ENCODE measurements at places on chromosomes 2 and 18. TPM values are rescaled to one million over a fixed set of nuclear protein-coding genes. Genes with fewer than 3 reads are reported as not detected.
A peak's percentile ranks its signal among the peaks of the same experiment; 100 is the strongest.

GRCh38 chr2:12721566-12722446 is 5.1 kb downstream of the TRIB2 start:
- peaks cover 63% of the 10 kb centered on the region for H3K4me1 ChIP-seq
- DNase-seq: no peak
- peaks cover 38% of the 10 kb centered on the region for H3K36me3 ChIP-seq
- H3K27ac ChIP-seq: peak overlapping the region; percentile 43

GRCh38 chr2:201452922-201453643 is 1.5 kb downstream of the STRADB start:
- H3K36me3 ChIP-seq: peaks cover 5% of the 10 kb centered on the region
- peaks cover 38% of the 10 kb centered on the region for H3K4me1 ChIP-seq
- no peaks in the 10 kb centered on the region for H3K27me3 ChIP-seq
- H3K4me3 ChIP-seq: peak overlapping the region; percentile 75

The ITPRIPL1 gene
- 27.8 TPM for total RNA-seq

The NT5DC4 gene
- total RNA-seq: not detected

DNA sequence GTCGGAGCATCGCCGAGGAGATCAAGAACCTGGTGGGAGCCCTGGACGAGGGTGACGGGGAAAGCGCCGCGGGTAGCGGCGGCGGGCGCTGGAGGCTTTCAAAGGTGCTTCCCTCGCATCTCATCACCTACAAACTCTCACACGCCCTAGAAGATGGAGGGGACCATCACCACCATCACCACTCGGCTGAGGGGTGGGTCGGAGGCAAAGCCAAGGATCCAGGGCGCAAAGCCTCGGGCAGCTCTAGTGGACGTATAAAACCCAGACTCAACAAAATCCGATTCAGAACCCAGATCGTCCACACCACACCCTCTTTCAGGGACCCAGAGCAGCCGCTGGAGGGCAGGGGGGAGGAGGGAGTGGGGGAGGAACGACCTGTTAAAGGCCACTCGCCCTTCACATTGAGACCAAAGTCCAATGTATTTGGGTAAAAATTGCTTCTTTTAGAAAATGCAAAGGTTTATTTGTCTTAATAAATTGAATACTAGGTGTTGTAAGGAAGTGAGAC is 1.5 kb downstream of the SOWAHC start:
- no peaks in the 10 kb centered on the region for H3K36me3 ChIP-seq
- H3K27me3 ChIP-seq: peaks cover 23% of the 10 kb centered on the region
- H3K4me1 ChIP-seq: peaks cover 24% of the 10 kb centered on the region
- no peak overlapping the region for H3K4me3 ChIP-seq

The GPR45 gene
- not detected for total RNA-seq

DNA sequence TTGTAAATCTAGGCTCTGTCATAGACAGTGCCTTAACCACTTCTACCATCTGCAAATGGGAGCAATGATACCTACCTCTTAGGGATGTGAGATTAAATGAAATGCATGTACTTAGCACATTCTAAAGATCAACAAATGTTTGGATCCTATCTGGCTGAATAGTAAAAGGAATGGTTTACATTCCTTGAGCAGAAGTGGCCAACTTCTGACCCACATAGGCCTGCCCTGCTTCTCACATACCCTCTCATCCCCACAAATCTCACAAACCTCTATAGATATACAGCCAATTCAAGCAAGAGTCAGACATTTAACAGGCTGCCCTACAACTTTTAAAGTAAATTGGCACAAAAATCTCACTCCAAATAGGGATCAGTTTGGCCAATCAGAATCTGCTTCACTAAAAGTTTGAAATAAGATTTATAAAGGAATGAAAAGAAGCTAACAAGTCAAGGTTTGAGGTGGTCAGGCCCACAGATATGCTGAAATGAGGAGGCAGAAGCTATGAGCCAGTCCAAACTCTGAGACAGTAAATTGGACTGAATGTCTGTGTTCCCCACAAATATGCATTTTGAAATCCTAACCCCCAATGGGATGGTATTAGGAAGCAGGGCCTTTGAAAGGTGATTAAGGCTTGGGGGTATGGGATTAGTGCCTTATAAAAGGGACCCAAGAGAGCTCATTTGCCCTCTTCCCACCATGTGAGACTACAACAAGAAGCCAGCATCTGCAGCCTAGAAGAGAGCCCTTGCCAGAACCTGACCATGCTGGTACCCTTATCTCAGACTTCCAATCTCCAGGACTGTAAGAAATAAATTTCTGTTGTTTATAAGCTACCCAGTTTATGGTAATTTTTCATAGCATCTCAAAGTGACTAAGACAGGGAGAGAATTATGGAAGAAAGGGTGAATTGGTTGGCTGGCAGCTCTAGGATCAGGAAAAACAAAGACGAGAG is 227.8 kb upstream of the RBMS1 start:
- DNase-seq: no peak
- H3K4me3 ChIP-seq: no peak overlapping the region
- no peaks in the 10 kb centered on the region for H3K36me3 ChIP-seq
- H3K27me3 ChIP-seq: no peaks in the 10 kb centered on the region
- no peaks in the 10 kb centered on the region for H3K4me1 ChIP-seq

DNA sequence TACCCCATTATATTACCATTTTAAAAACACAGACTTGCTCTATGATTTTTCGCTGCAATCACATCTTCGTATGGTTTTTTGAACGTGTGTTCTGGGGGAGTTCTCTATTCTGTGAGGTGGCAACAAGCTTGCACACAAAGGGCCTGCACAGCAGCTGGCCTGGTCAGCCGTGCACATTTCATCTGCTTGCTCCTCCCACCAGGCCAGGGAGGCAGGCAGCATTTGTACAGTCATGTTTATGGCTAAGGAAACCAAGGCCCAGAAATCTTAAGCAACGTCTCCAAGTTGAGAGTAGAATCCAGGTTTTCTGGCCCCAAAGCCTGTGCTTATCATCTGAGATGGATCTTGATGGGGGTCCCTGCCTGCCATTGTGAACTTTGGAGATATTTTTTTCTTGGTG is 106.4 kb upstream of the SMIM21 start:
- H3K4me1 ChIP-seq: no peaks in the 10 kb centered on the region
- no peak for DNase-seq
- H3K4me3 ChIP-seq: no peak overlapping the region

The STK11IP gene
- 45.7 TPM for total RNA-seq

DNA sequence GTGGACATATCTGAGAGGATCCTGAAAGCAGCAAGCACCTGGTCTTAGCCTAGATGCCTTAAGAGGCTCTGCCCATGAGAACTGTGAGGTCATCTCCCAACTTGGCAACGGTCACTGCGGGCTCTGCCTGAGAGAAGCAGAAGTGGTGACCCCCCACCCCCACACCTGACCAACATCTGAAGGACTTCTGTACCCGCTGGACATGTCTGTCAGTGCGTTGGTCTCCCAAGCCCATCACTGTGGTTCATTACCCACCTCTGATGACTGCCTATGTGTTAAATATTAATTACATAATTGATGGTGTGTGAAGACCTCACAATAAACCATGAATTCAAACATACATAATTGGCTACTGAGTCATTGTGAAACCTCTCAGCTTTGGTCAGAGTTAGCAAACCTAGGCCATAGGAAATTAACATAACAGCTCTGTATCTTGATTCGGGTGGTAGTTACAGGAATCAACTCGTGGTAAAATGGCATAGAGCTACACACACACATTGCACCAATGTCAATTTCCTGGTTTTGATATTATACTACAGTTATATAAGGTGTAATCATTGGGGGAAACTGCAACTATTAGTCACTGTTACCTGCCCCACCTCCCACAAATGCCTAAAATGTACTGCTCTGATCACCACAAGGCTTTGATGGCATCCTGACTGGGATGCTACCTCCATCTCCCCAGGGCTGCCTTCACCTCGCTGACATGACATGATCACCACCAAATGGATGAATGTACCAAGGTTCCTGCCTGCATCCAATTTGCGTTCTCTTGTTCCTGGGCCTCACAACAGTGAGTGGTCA is 4.3 kb upstream of the GALNT1 start:
- no peak overlapping the region for H3K27ac ChIP-seq
- H3K36me3 ChIP-seq: no peaks in the 10 kb centered on the region
- DNase-seq: no peak
- H3K4me1 ChIP-seq: peaks cover 25% of the 10 kb centered on the region

DNA sequence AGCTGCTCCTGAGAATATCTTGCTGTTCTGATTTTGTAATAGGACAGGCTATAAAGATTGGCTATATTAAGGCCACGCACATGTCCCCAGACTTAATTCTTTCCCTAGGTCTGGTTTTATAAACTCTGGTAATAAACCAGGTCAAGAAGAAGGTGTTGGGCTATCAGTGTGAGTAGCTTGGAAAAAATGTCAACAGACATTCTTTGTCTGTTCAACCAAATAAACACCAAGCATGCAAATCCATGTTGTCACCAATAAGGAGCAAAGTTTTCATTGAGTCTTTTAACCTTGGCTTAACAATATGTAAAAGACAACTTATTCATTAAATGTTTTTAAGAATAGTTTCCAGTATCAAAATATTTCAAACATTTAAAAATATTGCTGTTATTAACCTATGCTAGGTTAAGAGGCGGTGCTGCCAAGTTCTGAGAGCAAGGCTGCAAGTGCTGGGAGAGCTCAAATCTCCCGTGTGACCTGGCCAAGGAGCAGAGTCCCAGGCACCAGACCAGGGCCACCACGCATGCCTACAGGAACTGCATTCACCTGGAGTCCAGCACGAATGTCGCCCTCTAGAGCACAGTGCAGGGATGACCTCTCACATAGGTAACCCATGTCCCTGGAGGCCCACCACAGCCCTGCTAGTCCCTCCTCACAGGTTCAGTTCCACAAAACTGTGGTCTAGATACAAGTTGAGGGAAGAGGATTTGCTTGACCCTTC is 120.5 kb upstream of the POU3F3 start:
- H3K27ac ChIP-seq: no peak overlapping the region
- H3K4me1 ChIP-seq: no peaks in the 10 kb centered on the region
- H3K36me3 ChIP-seq: no peaks in the 10 kb centered on the region
- H3K27me3 ChIP-seq: no peaks in the 10 kb centered on the region
- no peak overlapping the region for H3K4me3 ChIP-seq
- no peak for DNase-seq

DNA sequence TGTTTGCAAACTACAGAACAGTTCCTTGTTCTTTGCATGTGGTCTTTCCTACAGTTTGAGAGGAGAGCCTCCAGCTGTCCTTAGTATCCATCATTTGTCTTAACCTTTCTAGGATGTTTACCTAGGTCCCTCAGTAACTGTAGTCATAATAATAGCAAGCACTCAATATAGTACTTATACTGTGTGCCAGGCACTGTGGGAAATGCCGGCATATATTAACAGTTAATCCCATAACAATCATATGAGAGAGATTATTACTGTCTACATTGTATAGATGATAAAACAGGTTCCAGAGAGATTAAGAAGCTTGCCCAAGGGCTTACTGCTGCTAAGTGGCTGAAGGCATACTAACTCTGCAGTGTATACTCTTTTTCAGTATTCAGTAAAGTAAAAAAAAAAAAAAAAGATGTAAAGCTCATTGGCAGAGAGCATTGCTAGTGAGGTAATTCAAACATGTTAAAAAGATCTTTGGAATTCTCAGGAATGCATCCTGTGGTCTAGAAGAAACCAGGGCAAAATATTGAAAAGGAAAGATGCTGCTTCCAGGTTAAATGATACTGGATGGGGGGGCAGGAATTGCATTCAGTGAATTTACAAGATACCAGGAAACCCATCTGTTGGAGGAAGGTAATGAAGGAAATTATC is 72.3 kb downstream of the SPTBN1 start:
- DNase-seq: no peak
- H3K4me1 ChIP-seq: peaks cover 3% of the 10 kb centered on the region
- no peaks in the 10 kb centered on the region for H3K27me3 ChIP-seq

- no peaks in the 10 kb centered on the region for H3K36me3 ChIP-seq
- H3K4me1 ChIP-seq: no peaks in the 10 kb centered on the region
- H3K27me3 ChIP-seq: peaks cover 6% of the 10 kb centered on the region
- no peak for DNase-seq
- no peak overlapping the region for H3K4me3 ChIP-seq
These were observed 3.7 kb upstream of the UGT1A6 start for GRCh38 chr2:233689031-233689430.

- no peaks in the 10 kb centered on the region for H3K27me3 ChIP-seq
- H3K36me3 ChIP-seq: no peaks in the 10 kb centered on the region
- DNase-seq: no peak
- H3K27ac ChIP-seq: no peak overlapping the region
- H3K4me1 ChIP-seq: no peaks in the 10 kb centered on the region
These were observed 614.0 kb downstream of the SLC4A3 start for GRCh38 chr2:220241423-220241822.

The CD8A gene
- not detected for total RNA-seq

The MROH2A gene
- total RNA-seq: not detected

DNA sequence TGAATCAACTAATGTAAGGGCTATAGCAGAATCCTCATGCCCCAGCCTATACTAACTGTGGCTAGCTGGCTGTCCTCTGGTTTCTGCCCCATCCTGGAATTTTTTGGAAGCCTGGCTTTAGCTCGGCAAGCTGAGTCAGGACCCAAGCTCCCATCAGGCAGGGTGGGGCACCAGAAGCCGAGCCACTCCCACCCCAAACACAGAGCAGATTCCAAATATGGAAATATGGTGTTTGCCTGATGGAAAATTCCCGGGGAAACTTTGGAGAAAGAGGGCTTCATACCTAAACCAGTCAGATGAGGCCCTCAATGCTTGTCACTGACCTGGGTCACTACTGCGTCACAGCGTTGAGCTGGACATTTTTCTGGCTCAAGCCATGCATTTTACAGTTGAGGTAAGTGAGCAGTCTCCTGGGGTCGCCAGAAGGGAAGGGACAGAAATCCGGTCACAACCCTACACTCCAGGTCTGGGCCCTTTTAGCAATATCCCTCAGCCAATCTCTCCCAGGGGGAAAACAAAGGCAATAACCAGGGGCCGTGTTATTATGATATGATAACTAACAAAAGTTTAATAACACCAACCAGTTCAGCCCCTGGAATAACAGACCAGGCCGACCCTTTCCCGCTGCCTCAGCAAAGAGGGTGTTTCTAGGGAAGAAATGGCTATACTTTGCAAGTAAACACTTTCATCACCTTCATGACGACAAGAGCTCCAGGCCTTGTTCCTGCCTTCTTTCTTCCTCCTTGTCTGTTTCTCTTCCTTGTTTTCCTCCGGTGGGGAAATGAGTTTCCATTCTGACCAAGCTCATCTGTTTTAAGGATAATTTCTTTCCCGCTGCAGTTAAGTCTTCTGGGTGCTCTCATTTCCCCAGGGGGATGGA is 37.7 kb downstream of the PSD4 start:
- no peaks in the 10 kb centered on the region for H3K36me3 ChIP-seq
- H3K4me1 ChIP-seq: no peaks in the 10 kb centered on the region
- no peak overlapping the region for H3K4me3 ChIP-seq
- no peak overlapping the region for H3K27ac ChIP-seq
- H3K27me3 ChIP-seq: no peaks in the 10 kb centered on the region

DNA sequence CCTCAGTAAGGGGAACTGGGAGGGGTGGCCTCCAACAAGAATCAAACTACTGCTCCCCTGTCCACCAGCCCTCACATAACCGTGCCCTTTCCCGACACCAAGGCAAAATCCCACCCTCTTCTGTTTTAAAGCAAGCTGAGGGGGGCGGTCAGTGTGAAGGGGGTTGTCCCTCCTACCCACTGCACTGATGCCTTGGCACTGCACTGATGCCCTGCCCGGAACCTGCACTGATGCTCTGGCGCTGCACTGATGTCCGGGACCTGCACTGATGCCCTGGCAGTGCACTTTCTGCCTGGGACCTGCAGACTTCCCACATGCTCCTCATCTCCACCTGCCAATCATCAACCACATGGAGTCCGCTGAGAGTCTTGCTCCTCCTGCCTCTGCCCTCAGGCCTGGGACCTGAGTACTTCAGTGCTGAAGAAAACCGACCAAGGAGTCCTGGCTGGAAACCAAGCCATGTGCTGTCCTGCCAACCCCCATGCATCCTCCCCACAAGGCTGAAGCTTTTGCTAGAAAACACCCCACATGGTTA is 179.5 kb downstream of the SMAD2 start:
- DNase-seq: no peak
- no peaks in the 10 kb centered on the region for H3K27me3 ChIP-seq
- no peak overlapping the region for H3K4me3 ChIP-seq
- H3K4me1 ChIP-seq: peaks cover 3% of the 10 kb centered on the region

All from CD4-positive, CD25-positive, alpha-beta regulatory T cell (primary cell).